ENCODE measurements at places on chromosomes 12 and 14.

DNA sequence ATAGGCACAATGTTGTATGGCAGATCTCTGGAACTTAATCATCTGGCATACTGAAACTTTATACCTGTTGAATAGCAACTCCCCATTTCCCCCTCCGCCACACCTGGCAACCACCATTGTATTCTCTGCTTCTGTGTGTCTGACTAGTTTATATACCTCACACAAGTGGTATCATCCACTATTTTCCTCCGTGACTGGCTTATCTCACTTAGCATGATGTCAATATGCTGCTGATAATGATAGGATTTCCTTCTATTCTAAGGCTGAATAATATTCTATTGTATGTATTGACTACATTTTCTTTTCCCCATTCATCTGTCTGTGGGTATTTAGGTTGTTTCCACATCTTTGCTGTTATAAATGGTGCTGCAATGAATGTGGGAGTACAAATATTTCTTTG, 21.5 kb downstream of the BRMS1L start:
- no peak for DNase-seq

DNA sequence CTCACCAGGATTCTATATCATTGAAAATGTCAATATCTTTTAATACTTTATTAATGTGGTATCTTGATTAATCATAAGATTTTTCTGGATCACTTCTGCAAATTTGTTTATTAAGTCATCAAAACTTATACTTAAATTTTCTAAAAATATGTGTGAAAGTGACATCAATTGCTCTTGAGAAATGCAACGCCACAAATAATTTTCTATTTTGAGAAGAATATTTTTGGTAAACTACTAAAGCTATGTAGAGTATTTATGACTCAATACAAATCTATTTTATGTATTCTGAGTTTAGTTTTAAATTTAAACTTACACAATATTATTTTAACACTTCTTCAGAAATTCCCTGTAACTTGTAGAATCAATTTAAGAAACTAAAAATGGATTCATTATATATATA, 263.3 kb downstream of the RASSF9 start:
- no peak for DNase-seq

- DNase-seq = no peak
These were observed 857.0 kb downstream of the DIO2 start for GRCh38 chr14:79354336-79354735.

- no peak for DNase-seq
These were observed 12.1 kb downstream of the VASH1 start for GRCh38 chr14:76773188-76773885.

DNA sequence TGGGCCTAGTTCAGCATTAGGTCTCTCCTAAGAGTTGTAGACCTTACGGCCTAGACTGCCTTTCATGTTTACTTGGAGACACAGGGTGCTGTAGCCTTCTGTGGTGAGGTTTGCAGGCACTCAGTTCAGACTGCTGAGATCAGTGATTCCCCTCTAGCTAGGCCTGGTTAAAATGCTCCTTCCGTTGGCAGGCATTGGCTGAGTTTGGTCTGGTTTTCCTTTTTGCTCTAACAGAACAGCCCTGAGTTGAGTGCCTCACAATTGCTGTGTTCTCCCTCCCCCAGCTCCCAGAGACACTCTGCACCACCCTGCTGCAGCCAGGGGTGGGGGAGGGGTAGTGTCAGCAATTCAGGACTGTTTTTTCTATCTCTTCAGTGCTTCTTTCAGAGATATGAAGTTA, 178.9 kb upstream of the DYRK2 start:
- DNase-seq = no peak

DNA sequence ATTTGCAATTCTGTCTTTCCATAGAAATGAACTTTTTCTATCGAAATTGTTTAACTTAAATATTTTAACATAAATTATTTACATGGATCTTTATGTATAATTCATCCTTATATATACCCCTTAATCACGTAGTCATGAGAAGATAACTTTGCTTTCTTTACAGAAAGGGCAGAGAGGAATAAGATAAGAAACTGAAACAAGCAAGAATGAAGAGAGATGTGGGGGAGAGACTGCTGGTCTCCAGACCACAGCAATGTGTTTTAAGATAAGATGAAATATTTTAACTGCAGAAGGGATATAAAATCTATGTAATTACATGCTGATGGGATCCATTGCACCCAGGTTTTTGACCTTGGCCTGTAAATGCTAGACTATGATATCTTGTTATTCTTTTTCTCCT, 34.7 kb upstream of the DNM1L start:
- no peak for DNase-seq

DNA sequence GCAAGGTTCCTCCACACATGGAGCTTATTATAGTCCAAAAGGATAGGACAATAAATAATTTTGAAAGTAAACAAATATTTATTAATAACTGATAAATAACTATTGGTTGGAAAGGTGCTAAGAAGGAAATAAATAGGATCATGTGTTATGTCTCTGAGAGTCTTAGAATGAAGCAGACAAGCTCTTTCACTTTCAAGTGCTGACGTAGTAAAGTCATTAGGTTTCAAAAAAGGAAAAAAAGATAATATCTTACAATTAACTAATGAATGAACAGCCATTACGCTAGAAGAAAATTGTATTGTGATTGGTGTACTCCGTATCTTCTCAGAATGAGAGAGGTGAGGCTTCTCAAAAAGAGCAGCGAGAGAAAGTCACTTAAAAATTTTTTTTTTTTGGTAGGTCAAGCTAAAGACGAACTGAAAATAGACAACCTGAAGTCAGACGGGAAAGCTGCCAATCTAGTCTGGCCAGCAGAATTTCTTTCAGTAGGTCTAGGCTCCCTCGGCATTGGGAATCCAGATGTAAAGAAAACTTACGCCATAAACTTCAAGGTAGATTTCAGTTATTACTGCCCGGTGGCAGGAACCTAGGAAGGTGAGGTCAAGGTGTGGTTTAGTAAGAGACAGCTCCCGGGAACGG, 583 bp upstream of the LEMD3 start:
- no peak for DNase-seq

DNA sequence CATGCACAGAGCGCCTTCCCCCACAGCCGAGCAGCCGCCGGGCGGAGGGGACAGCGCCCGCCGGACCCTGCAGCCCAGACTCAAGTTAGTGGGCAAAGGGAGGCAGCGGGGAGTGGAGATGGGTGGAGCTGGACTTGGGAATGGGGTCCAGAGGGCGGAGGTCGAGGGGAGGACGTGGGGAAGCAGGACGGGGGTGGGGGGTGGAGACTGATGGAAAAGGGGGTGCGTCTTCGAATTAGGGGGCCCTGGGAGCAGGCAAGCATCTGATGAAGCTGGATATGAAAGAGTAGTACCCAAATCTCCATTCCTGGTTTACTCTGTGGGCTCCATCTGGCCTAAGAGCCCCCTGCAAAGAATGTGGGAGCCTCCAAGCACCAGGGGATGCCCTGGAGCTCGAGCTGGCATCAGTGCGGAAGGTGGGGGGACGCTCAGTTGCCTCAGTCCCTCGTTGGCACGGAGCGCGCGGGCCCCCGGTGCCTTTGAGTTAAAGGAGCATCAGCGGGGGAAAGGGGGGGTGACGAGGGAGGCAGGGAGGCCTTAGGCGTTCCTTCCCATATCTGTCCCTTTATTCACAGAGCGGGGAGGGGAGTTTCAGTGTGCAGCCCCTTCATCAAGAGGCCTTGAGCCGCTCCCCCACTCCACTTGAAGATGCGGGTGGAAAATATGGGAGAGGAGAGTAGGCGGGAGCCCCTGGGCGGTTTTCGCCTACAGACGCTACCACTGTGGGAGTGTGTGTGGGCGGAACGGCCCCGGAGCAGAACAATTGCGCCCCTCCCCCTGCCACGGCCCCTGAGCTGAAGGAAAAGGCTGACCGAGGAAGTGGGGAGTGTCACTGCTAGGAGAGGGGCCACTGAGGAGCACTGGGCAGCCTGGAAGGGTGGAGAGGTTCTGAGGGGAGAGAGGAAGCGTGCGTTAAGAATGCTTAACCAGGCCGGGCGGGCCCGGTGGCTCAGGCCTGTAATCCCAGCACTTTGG, 644 bp downstream of the NAB2 start:
- DNase-seq = no peak

DNA sequence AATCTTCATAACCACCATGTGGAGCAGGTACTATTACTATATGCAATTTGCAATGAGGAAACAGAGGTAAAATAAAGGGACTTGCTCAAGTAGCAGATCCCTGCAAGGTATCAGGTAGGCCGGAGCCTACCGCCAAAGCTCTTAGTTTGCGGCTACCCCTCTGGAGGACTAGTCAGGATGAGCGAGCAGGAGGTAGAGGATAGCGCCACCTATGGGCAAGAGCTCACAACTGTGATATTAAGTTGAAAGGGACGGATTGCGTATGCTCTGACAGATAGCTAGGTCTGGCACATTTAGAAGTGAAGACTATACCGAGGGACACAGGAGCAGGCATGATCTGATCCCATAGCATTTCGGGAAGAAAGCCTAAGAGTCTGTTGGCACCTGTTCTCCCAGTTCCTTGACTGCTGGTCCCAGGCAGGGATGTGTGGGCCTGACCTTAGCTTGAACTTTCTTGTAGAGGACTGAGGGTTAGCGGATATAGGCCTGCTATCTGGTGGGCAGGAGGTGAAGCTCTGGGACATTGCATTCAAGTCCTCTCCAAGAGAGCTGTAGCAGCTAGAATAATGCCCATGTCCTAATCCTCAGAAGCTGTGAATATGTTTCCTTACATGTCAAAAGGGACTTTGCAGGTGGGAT, 48.0 kb downstream of the SLC17A8 start:
- no peak for DNase-seq

- no peak for DNase-seq
These were observed 429.9 kb downstream of the DAD1 start for GRCh38 chr14:22159099-22159498.

DNA sequence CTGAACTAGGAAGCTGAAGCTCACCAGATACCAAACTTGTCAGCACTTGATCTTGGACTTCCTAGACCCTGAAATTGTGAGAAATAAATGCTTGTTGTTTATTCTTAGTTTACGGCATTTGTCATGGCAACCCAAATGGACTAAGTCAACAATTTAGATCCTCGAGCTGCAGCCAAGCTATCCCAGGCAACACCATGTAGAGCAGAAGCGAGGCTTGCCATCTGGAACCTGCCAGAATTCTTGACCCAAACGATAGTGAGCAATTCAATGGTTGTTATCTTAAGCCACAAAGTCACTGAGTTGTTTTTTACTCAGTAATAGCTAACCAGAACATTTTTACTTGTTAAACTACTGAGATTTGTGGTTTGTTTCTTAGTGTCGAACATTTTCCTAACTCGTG, 458.5 kb upstream of the FLRT2 start:
- no peak for DNase-seq

DNA sequence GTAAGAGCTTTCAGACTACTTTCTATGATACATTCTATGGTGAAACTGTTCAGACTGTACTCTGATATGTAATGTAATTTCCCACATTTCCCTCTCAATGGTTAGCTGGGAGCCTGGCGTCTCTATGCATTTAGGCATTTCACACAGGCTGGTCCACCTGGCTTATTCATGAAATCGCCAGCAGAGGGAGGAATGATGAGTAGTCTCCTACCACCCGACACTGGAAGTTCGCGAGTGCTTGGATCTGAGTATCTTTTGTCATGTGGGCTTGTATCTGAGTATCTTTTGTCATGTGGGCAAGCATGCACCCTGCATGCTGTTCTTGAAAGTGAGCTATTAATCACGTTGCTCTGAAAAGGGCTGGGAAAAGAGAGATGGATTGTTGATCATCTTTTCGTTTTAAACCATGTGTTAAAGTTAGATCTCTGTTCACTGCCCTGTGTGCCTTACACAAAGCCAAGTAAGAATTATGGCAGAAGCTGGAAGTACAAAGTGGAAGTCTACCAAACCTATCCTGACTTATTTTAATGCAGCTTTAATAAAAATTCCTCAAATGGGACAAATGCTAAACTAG, 235.0 kb downstream of the ATP23 start:
- DNase-seq = no peak

- DNase-seq = no peak
These were observed 22.2 kb upstream of the RDH16 start for GRCh38 chr12:56979628-56980027.

GRCh38 chr12:87766044-87766443, 263.2 kb downstream of the C12orf50 start:
- no peak for DNase-seq

DNA sequence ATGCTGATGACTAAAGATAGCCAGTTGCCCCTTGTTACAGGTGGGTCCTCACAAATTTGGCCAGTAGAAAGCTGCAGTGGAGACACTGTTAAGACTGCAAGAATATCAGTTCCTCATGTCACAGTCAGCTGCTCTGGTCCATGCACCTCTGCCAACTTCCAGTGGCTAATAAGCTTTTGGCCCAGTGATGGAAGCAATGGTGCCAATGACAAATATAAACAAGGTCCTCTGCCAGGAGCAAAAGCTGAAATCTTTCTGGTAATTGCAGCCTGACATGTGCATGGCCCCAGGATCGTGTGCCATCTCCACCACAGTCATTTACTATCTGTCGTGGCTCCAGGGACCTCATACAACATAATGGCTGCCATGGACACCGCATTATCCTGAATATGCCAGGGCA, 85.4 kb upstream of the TMEM260 start:
- no peak for DNase-seq

DNA sequence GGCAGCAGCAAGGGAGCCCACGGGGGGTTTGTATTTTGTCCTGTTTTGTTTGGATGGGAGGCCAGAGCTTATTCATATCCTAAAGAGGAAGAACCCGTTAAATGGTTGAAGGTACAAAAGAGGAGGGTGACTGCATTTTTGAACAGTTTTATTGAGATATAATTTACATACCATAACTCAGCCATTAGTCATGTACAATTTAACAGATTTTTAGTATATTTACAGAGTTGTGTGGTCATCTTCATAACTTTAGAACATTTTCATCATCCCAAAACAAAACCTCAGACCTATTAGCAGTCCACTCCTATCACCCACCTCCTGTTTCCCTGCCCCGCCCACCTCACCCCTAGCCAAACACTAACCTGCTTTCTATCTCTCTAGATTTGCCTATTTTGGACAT, 12.6 kb downstream of the NRDE2 start:
- no peak for DNase-seq

DNA sequence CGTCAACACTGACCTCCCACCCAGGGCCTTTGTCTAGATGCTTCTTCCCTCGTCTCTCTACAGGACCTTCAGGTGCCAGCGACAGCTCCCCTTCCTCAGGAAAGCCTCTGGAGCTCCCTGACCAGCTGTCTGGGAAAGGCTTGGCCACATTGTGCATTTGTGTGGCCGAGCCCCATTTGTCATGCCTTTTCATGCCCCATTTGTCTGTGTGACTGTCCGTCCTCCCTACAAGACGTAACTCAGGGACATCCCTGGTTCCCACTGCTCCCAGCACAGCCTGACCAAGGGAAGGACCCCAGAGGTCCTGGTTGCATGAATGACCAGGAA, 23.8 kb downstream of the ZFYVE21 start:
- no peak for DNase-seq
